ENCODE measurements at places on chromosomes 2 and 18.

DNA sequence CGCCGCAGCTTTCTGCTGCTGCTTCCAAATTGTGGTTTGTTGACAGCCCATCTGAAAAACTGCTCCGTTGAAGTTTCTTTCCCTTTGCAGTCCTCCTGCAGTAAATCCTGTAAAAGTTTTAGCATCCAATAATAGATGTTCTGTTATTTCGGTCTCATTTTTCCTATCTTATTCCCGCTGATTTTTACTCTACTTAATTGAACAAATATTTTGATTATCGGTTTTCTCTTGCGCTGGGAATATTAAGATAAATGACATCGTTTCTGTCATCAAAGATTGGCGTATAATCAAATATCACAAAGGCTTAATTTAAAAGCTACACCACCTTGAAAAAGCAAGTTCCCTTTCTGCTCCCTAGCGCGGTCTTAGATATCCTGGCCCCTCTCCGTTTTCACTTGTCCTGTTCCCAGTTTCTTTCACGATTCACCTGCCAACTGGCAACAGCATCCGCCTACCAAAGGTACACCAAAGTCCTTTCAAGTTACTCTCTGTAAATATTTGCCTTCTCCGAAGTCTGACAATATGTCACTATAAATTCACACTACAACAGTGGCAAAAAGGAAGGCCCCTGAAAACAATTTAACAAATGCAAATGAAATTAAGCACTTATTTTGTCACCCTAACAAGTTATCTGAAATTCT is 1.0 kb upstream of the STRN start:
- DNase-seq: no peak

- DNase-seq: no peak
Observed at GRCh38 chr2:188291617-188292347, at the start of gene GULP1. Gene GULP1, plus strand, starts transcription at chr2:188291874. Its CDS starts 185,829 bp downstream, at chr2:188477703.

DNA sequence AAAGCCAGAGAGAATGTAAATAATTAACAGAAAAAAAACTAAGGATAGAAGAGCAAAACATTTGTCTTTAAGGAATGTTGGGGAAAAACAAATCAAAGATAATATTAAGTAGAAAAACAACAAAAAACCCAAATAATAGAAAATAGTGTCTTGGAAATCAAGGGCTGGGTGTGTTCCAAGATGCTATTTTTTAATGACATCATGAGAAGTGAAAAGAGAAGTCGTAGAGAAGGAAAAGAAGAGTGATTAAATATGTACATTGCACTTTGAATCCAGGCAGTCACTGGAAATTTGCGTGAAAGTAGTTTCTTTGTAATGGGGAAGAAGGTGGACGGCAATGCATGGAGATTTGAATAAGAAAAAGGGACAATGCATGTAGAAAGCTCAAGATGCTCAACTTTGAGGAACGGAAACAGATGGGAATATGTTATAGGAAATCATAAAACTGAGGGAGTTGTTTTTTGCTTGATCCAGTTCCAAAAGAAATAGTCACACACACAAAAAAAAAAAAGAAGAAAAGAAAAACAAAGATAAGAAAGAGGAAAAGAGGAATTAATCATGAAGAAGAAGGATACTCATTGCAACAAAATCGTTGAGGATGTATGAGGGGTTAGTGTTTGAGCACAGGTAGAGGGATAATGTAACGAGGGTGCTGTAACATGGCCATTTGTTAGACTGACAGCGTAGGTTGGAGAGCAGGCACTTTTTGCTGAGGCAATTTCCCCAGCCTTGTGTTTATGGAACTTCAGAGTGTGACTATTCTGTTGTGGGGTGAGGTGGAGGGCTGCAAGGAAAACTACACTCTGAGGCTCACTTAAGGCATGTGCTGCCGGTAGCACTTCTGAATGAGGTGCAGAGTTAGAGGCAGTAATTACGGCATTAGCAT is 184.1 kb downstream of the CALCRL start:
- no peak for DNase-seq

- DNase-seq: no peak
Observed at GRCh38 chr2:130972410-130972809, 120.8 kb downstream of the FAM168B start.

DNA sequence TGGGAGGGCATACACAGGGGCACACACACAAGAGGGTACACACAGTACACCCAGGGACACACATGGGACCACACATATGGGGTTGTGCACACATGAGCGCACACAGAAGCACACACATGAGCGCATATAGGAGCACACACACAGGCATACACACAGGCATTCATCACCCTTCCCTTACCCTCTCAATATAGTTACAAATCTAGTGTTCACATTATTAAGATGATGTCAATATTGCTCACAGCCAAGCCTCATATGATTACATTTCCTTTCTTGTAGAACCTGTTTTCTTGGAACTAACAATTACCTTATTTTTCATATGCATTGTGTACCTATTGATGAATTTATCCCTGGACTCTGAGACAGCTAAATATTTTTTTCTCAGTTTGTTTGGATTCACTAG is 156.7 kb downstream of the FHOD3 start:
- DNase-seq: no peak

GRCh38 chr2:151983221-151983620 is 115.6 kb downstream of the CACNB4 start:
- no peak for DNase-seq

- no peak for DNase-seq
Observed at GRCh38 chr18:55458456-55459203, 129.4 kb downstream of the TCF4 start.

GRCh38 chr2:232925153-232925820 is 55.2 kb downstream of the SNORC start:
- no peak for DNase-seq

GRCh38 chr2:230453006-230453405 is 37.0 kb downstream of the SP100 start:
- DNase-seq: no peak

DNA sequence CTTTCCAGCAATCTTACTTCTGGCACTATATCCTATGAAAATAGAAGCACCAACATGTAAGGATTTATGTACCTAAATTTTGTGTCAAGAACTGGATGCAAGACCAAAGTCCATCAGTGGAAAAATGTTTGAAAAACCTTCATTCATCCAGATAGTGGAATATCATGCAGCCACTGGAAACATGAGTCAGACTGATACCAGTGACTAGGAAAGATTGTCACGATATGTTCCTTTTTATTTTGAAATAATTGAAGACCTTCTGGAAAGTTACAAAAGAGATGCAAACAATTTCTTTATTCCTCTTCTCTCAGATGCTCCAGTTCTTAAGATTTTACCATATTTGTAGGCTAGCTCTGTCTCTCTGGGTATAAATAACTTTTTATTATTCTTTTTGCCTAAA is 40.5 kb upstream of the IL1R2 start:
- no peak for DNase-seq

GRCh38 chr2:217973008-217973787 is 29.6 kb downstream of the TNS1 start:
- no peak for DNase-seq

DNA sequence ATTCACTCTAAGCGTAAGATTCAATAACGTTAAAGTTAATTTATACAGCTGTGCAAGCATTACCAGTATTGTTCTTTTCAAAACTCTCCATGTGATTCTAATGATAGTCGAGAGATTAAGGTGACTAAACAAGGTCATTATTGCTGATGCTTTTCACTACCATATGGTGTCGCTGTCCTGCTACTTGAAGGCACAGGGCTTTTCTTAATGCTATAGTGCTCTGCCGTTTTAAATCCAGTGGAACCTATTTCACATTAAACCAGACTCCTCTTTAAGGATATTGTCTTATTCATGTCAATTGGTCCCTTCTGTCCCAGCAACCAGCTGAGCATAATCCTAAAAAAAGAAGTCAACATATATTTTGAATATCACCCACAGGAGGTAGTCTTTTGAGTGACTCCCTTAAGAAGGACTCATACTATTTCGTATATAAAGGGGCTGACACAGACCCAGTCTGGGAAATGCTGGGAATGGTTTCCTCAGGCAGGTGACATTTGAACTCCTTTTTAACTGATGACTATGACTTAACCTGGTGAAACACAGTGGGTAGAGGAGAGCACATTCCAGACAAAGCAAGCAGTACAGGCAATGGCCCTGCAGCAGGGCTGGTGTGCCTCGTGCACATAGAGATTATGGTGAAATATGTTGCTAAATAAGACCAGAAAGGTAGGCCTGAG is 53.9 kb upstream of the CYTIP start:
- DNase-seq: no peak

Measured in T-helper 22 cell (primary cell).